GM10248 (cell line): ENCODE measurements at places on chromosomes 13 and 19.

DNA sequence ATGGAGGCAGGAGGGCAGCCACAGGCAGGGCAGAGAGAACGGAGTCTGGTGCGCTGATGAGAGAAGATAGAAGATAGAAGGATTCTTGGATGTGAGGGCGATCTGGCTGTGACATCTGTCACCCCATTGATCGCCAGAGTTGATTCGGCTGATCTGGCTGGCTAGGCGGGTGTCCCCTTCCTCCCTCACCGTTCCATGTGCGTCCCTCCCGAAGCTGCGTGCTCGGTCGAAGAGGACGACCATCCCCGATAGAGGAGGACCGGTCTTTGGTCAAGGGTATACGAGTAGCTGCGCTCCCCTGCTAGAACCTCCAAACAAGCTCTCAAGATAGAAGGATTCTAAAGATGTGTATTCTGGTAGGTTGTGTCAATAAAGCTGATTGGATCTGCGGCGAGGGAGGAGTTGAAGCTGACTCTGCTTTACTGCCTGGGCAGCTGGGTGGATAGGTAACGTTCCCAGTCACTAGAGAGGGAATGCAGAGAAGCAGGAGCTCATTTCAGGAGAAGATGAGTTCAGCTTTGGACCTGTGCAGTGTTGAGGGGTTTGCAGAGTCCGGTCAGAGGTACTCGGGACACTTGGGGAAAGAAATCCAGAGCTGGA lies 5.1 kb downstream of the UBAC2 start:
- DNase-seq, result no peak

GRCh38 chr13:62837895-62838294 lies 1422.2 kb upstream of the PCDH20 start:
- no peak for DNase-seq

DNA sequence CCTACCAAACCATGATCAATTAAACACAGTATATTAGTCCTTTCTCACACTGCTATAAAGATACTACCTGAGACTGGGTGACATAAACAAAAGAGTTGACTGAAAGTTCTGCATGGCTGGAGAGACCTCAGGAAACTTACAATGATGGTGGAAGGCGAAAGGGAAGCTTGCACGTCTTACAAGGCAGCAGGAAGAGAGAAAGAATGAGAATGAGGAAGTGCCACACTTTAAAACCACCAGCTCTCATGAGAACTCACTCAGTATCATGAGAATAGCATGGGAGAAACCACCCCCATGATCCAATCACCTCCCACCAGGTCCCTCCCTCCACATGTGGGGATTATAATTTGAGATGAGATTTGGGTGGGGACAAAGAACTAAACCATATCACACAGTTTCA lies 324.9 kb upstream of the ZNF507 start:
- no peak for DNase-seq

- no peak for DNase-seq
These were observed 9.4 kb upstream of the FAM124A start for GRCh38 chr13:51212758-51213157.

- no peak for DNase-seq
These were observed 9.4 kb upstream of the ZNF234 start for GRCh38 chr19:44131955-44132354.

DNA sequence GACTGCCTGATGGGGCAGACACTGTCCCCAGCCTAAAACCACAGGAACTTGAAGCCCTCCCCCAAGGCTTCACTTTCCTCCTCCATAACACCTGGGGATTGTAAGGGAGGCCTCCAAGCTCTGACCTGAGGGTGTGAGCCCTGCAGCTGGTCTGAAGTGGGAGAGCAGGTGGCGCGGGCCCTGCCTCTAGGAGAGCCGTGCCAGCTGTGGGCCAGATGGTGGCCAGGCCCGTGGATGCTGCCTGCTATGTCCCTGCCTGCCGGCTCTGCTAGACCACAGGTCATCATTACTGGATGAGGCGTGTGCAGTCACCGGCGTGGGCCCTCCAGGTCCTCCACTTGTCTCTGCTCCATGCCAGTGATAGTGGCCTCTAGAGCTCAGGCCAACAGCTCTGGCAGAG lies 3.5 kb upstream of the KLHL26 start:
- no peak for DNase-seq

- no peak for DNase-seq
These were observed 420.6 kb downstream of the ZNF536 start for GRCh38 chr19:30792561-30793505.

DNA sequence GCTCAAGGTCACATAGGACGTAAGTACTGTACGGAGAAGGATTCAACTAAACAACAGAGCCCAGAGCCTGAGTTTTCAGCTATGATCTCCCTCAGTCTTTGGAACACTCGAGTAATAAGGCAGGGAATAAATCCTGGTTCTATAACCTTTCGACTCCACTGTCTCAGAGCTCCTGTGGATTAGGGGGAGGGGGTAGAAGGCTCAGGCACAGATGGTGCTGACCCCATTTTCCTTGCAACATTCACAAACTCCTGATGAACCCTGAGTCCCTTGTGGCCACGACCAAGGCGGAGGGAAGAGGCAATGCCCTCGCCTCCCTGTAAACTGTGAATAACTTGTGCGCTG lies 21.4 kb downstream of the NOVA2 start:
- DNase-seq, result no peak

- DNase-seq, result no peak
These were observed at the start of gene WTIP for GRCh38 chr19:34480971-34481841. TSS of gene WTIP (plus strand) at chr19:34481758. CDS start at chr19:34481975, 217 bp downstream.

- no peak for DNase-seq
These were observed 27.7 kb downstream of the TUBA3C start for GRCh38 chr13:19153782-19154450.

DNA sequence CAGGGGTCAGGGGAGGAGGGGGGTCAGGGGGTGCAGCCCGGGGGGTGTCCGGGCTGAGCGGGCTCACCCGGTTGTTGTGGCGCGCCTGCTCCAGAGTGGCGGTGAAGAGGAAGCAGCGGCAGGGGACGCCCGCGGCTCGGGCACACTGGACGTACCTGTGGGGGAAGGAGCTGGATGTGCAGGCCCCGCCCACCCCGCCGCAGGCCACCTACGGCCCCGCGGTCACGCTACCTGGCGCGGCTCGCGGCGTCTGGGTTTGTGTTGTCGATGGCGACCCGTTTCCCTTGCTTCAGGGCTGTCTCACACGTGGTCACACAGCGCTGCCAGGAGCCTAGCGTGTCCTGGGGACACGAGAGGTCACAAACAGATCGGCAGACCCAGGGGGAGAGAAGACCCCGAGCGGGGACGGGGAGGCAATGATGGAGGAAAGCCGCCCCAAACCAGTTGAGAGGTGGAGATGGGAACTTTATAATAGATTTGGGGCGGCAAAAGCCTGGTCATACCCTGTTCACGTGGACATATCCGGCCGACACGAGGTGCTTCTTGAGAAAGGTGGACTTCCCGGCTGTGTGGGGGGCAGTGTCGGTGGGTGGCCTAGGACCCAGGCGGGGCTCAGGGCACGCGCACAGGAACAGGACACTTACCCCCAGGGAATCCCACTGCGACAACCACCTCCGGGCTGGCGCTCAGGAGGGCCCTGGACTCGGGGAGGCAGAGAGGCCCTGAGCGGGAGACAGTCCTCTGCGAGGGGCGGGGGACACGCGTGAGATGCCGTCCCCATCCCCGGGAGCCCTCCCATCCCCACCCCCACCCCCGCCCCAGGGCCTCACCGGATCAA lies 5.6 kb downstream of the PNKP start:
- DNase-seq, result no peak

DNA sequence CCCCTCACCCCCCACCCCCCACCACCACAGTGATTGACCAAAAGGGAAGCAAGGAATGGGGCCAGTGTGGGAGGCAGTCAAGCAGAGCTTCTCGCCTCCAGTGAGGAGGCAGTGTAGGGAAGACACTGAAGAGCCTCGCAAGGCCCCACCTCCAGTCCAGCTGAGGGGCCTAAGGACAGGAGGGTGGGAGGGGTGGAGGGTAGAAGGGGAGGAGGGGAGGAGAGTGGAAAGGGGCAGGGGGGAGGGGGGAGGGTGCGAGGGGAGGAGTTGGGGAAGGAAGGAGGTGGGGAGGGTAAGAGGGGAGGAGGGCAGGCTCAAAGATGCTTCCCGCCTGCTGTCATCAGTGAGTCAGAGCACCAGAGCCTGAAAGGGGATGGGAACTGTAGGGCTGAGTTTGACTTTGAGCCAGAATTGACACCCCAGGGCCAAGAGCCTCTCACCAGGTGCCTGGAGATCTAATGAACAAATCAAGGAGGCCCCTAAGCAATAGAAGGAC lies 786.2 kb downstream of the UQCRFS1 start:
- no peak for DNase-seq

GRCh38 chr13:36887758-36888521 lies 32.1 kb downstream of the SMAD9 start:
- DNase-seq, result no peak

GRCh38 chr13:77516342-77516789 lies 19.1 kb upstream of the SCEL start:
- no peak for DNase-seq

GRCh38 chr13:23377579-23377978 lies 55.9 kb downstream of the SACS start:
- DNase-seq, result no peak

GRCh38 chr19:47113850-47114651 lies 475 bp upstream of the ZC3H4 start:
- no peak for DNase-seq

- DNase-seq, result no peak
These were observed 338.2 kb downstream of the UQCRFS1 start for GRCh38 chr19:28874742-28875141.

GRCh38 chr13:27483421-27483820 lies 33.1 kb upstream of the MTIF3 start:
- DNase-seq, result no peak

GRCh38 chr19:31118287-31118955 lies 230.8 kb downstream of the TSHZ3 start:
- no peak for DNase-seq

- no peak for DNase-seq
These were observed 305.9 kb downstream of the KLF5 start for GRCh38 chr13:73364736-73365135.

- no peak for DNase-seq
These were observed 47.6 kb upstream of the GPI start for GRCh38 chr19:34317311-34317927.

DNA sequence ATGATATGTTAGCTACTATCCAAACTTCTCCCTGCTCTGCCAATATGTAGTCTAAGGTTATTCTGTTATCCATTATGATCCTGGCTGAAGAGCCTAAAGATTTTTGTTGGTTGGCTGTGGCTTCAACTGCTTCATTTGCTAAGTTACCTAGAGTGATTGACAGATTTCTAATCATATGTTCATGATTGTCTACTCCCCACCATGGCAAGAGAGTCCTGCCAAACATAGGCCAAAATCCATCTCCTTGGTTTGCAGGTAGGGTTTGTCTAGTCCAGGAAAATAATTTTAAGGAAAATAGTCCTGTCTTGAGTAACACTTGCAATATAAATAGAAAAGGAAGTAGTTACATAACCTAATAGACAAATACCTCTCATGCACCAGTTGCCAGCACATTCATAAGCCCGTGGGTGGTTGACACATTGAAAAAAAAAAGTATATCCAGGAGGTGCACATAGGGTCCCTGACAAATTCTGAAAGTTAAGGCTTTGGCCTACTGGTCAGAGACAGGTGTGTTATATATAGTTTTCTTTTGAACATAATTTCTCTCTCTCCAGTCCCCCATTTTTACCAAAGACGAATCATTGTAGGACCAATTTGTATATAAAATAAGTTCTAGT lies 5.4 kb upstream of the CBY2 start:
- no peak for DNase-seq

DNA sequence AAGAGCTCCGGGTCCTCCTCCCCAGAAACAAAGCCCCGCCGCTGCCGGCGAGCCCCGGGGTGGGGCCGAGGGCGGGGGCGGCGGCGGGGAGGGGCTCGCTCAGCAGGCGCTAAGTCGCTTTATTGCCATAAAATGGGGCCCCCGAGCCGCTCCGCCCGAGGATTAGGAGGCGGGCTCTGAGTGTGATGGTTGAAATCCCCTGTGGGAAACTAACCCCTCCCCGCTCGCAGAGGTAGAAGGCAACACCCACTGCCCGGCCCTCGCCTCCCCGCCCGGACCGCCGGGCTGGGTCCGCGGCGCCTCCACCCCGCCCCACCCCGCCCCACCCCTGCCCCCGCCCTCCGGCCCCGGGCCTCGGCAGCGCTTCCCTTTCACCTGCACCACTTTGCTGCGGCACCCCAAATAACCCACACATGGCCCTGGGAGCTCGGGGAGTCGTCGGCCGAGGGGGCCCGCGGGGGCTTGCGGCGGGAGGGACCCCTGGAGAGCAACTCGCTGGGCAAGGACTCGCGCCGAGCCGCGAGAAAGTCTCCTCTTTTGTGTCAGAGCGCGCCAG lies at the start of gene KLF12:
Gene KLF12, minus strand, starts transcription at position 184 of the 556 bp plus-strand sequence.
- DNase-seq, result peak; percentile 91

DNA sequence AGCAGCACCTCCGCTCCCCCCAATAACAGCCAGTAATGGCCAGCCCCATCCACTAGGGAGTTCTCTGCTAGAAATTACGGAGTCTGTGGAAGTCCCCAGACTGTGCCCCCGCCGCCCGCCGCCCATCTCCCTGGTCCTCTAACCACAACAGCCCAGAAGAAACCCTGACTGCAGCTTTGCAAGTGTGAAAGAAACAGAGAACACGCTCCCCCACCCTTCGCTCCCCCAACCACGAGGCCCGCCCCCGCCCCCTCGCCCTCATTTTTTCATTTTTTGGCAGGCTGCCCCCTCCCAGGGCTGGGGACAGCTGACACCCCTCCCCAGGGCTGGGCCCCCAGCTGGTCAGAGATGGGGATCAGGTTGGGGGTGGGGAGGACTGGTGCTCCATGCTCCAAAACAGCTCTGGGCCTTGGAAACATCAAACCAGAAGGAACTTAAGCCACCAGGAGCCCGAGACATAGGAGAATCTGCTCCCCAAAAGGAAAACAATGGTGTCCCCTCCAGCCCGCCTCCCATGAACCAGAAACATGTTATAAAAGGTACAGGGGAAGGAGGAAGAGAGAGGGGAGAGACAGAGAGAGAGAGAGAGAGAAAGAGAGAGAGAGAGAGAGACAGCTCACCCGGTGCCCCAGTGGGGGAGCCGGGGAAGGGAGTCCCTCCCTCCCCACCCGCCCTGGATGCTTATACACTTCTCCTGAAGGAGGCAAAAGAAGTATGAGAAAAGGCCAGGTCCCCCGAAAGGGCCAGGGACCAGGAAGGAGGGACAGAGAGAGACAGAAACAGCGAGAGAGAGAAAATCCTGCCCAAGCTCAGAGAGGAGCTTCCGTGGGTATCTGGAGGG lies 29.8 kb upstream of the ASF1B start:
- DNase-seq, result no peak

GRCh38 chr13:102002287-102002686 lies 399.6 kb downstream of the FGF14 start:
- DNase-seq, result no peak

GRCh38 chr13:85405316-85405897 lies 393.8 kb downstream of the SLITRK6 start:
- DNase-seq, result no peak

- no peak for DNase-seq
These were observed 86.8 kb downstream of the SLC25A15 start for GRCh38 chr13:40876020-40876738.

- DNase-seq, result no peak
These were observed 40.5 kb upstream of the SLC15A1 start for GRCh38 chr13:98792785-98793495.
